ENCODE measurements at places on chromosomes 5 and 9. TPM values are rescaled to one million over a fixed set of nuclear protein-coding genes. Genes with fewer than 3 reads are reported as not detected.

- DNase-seq: no peak
Observed at GRCh38 chr9:129377181-129377580, 199.1 kb upstream of the IER5L start.

DNA sequence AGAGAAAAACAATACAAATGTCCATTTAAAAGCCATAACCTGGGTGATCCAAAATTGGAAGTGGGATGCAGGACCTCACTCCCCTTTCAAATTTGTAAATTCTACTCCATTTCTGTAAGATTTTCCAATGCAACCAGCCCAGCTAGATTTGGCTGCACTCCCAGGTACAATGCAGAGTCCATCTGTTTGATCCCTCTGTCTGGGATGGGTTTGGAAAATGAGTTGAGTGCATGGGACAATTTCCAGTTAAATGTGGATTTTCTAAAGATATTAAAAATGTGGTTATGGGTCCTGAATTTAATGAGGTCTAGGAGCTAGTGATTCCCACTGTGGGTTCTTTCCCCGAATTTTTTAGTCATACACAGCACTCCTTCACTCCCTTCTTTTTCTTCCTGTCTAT lies 104.0 kb upstream of the ATP10B start:
- no peak for DNase-seq

GRCh38 chr5:7897014-7897600 lies 28.2 kb downstream of the MTRR start:
- DNase-seq: peak; percentile 53

GRCh38 chr5:90932052-90932699 lies 373.6 kb downstream of the ADGRV1 start:
- peak; percentile 92 for DNase-seq

ABO gene
- not detected for total RNA-seq

- no peak for DNase-seq
Observed at GRCh38 chr9:10048994-10049393, 563.8 kb downstream of the PTPRD start.
